ENCODE measurements at places on chromosomes 2 and 18.

DNA sequence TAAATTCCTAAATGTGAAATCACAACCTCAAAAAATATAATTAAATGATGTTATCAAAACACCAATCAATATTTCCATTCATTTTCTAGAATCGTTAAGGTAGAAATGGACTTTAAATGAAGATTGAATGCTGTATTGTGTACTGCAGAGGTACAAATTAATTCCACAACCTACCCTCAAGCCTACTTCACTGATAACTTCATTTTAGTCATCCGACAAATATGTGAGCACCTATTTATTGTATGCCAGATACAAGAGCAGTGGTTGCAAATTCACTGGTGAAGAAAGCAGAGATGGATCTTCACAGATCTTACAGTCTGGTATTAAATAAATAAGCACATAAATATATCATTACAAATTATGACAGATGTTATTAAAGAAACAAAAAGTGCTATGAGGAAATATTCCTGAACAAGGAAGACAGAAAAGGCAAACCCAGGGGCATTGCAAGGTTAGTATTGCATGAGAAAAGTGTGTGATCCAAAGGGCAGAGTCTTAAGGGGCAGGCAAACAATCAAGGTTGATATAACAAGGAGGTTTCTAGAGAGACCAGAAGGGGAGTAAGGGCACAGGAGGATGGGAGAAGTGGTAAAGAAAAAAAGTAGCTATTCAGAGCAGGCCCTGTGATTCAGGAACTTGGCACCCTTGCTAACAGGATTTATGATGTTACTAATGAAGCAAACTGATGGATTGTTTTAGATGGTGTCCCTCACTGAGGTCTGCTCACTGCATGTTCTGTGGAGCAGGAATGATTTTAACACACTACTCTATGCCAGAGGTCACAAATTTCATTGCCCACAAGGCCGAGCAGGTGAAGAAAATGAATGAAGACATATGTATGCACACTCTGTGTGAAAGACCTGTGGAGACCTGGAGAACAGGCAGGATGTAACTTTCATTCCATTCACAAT is 128.0 kb upstream of the CCDC150 start:
- no peak for DNase-seq

GRCh38 chr2:143617803-143618415 is 488.7 kb downstream of the ARHGAP15 start:
- no peak for DNase-seq

GRCh38 chr2:150911766-150912280 is 349.8 kb downstream of the RBM43 start:
- DNase-seq = no peak

GRCh38 chr18:54717673-54718407 is 110.4 kb upstream of the RAB27B start:
- DNase-seq = no peak

- DNase-seq = no peak
Measured at GRCh38 chr2:100865816-100866460, 46.0 kb downstream of the NPAS2 start.

- DNase-seq = no peak
Measured at GRCh38 chr2:37189452-37190153, 1.1 kb upstream of the SULT6B1 start.

GRCh38 chr2:79824086-79824786 is 311.4 kb downstream of the CTNNA2 start:
- DNase-seq = no peak

GRCh38 chr2:174682578-174683391 is 81.5 kb downstream of the CHRNA1 start:
- DNase-seq = no peak

DNA sequence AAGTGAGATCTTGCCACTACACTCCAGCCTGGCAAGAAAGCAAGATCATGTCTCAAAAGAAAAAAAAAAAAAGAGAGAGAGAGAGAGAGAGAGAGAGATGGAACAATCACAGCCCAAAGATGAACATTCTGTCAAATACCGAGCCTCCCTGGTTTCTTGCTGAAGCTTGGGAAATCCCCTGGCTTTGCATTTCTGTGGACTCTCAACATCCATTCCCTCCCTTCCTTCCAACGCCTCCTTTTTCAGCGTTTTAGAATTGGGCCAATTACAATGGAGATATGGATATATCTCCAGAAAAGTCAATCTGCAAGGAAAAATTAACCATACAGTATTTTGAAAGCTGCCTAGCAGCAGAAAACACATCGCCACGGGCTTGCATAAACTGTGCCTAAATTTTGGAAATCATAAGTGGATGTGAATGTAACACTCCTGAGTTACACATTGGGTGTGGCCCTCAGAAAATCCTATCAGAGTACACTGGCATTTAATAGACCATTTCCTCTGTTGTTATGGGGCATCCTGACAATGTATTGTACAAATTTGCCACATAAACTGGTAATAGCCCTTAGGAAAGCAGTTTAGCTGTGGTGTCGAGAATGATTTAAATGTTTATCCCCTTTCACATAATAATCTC is 67.2 kb upstream of the PHLPP1 start:
- no peak for DNase-seq

- DNase-seq = no peak
Measured at GRCh38 chr2:156445296-156446220, 9.4 kb downstream of the GPD2 start.

GRCh38 chr2:77484026-77484425 is 38.1 kb downstream of the LRRTM4 start:
- no peak for DNase-seq

DNA sequence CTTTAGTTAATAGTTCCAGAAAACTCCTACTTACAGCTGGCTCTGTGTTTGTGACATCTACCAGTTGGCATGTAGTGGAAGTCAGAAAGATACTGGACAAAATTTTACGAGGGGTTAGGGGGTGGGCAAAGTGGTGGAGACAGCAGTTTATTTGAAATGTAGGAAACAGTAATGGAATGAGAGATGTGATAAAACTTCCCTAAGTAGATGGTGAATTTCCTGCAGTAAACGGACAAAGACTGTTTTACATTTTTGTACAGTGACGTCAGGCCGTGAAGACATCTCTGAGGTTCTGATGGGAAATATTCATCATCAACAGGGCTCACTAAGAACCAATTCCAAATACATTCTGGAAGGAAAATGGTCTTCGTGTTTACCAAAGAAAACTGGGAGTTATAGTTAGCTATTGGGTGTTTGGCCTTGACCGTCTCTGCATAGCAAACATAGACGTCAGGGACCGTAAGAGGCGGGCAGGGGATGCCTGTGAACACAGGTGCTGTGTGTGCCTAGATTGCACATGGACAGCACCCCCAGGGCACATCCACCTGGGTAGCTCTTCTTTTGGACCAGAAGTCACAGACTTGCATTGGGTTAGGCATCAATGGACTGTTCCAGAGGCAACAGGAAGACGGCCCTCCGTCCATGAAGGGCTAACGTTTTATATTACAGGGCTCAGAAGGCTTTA is 131.5 kb downstream of the ZNF516 start:
- DNase-seq = no peak

GRCh38 chr2:68371581-68371980 is 6.5 kb downstream of the PLEK start:
- DNase-seq = no peak

- no peak for DNase-seq
Measured at GRCh38 chr2:101415220-101415619, 27.9 kb upstream of the CREG2 start.

All from NCI-H1436 treated with DMSO at 0.1 percent for 48 hours (cell line).